ENCODE measurements at places on chromosomes 3 and 15. TPM values are rescaled to one million over a fixed set of nuclear protein-coding genes. Genes with fewer than 3 reads are reported as not detected.

DNA sequence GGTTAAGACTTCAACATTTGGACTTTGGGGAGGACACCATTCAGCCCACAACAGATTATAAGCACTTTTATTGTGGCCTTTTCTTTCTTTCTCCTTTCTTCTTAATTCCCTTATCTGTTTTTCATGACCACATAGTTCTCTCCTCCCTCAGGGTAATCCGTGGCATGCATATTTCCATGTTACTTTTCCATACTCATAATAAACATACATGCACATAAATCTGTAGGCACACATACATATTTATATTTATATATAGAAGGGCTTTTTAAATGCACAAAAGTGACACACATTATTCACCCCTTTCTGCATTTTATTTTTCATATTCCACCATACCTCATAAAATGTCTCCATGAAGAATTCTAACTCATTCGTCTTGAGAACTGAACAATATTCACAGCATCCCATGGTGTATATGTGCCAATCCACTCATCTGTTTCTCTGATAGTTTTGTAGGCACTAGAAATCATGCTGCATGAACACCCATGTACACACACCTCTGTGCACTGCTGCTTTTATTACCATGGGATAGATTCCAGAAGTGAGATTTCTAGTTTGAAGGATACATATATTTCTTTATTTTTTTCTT, 38.1 kb upstream of the GADL1 start:
- no peak for DNase-seq

- DNase-seq, result no peak
Observed at GRCh38 chr15:31455499-31455898, 128.9 kb downstream of the KLF13 start.

DNA sequence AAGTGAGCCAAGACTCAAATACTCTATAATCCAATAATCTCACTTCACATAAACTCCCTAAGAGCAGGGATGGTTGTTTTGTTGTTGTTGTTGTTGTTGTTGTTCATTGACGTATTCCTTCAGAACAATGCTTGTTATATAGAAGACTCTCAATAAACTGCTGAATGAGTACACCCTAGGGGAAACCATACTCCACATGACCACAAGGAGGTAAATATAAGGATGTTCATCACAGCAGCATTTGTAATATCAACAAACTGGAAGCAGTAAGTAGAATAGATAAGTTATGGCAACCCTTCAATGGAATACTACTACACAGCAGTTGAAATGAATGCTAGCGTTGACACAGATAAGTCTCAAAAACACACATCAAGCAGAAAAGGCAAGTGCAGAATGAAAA, 62.4 kb upstream of the STIMATE start:
- DNase-seq, result no peak

DNA sequence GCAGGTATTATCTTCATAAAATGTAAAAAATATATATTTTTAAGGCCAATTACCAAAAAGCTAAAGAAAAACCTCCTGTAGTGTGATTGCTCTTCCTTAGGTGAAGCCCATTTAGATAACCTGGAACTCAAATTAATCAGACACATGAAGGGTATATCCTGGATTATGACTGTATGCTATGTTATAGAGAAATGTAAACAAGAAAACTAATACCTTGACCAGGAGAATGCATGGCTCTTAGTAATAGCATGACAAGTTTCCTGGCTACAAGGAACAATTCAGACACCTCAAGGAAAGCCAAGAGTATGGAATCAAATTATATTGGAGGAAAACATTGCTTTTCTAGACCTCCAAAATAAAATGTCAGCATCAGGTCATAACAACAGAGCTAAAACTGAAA, 14.0 kb upstream of the CFAP161 start:
- DNase-seq, result no peak

- peak; percentile 31 for DNase-seq
Observed at GRCh38 chr3:105369500-105370371, 3.0 kb downstream of the ALCAM start.

- no peak for DNase-seq
Observed at GRCh38 chr3:195077611-195078540, 193.1 kb downstream of the XXYLT1 start.

GRCh38 chr15:73232776-73233175, 136.0 kb downstream of the HCN4 start:
- no peak for DNase-seq

DNA sequence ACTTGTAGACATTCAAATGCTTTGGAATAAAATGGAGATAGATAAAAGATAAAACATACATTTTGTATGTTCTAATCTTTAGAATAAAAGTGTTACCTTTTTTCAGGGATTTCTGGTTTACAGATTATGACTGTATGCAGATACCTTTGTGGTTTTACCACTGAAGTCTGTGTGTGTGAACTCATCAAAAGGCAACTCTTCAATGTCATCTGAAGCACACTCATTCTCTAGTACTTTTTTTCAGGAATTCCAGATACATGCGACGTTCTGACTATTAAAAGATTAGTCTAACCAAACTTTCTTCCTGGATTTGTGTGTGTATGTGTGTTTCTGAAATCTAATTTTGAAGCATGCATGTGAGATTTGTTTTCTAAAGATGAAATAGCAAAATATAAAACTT, 188.6 kb downstream of the NLGN1 start:
- DNase-seq, result no peak

DNA sequence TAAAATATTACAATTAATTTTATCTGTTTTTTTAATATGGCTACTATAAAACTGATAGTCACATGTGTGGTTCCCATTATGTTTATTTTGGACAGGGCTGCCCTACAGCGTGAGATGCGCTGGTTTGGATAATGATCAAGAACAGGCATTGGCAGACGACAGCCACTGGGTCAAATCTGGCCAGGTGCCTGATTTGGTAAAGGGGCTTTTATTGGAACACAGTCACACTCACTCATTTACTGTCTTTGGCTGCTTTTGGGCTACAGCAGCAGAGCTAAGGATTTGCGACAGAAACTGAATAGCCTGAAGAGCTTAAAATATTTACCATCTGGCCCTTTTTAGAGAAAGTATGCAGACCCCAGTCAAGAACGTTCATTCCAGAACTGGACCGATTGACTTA, 724.2 kb upstream of the CFAP20DC start:
- no peak for DNase-seq

- no peak for DNase-seq
Observed at GRCh38 chr3:179828738-179829137, 175.9 kb downstream of the USP13 start.

GRCh38 chr3:161101609-161102008, 3.5 kb downstream of the B3GALNT1 start:
- no peak for DNase-seq

DNA sequence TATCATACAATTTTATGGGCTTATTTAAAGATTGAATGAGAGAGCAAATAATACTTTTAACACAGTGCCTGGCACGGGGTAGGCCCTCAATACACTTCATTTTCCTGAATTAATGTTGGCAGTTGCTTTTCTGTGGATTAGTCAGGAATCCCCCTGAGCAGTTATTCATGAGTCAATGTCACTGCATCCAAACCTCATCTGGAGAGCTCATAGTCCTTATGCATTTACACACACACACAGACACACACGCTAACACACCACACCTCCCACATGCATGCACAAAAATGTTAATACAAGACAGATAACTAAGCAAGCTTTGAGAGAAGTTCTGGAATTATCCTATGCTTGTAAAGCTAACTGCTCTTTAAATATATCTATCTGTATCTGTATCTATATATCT, 34.0 kb upstream of the TNFAIP8L3 start:
- no peak for DNase-seq

ST8SIA2 gene
- total RNA-seq, result 56.3 TPM

EEFSEC gene
- total RNA-seq, result 7.7 TPM

LRRIQ4 gene
- 0.82 TPM for total RNA-seq

SLC22A14 gene
- total RNA-seq, result under 0.01 TPM

SLC6A11 gene
- 27.3 TPM for total RNA-seq

PLA2G4F gene
- not detected for total RNA-seq

MNS1 gene
- 1.2 TPM for total RNA-seq

FAM81A gene
- total RNA-seq, result 42.8 TPM
